T-cell (primary cell): ENCODE measurements at places on chromosomes 11 and 22.

GRCh38 chr22:38567531-38568285 lies 2.3 kb downstream of the DMC1 start:
- DNase-seq = no peak

DNA sequence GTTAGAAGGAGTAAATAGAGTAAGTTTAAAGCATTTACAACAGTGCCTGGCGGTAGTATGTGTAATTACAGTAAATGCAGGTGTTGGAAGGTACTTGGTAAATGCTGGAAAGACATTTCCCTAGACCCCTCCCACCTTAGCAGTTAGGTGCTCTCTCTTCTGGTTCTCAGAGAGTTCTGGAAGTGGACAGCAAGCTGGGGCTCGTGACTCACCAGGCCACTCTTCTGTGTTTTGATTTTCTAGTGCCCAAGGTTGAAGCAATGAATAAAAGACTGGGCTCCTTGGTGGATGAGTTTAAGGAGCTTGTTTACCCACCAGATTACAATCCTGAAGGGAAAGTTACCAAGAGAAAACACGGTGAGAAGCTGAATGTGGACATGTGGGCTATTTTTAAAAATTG lies 27.6 kb downstream of the SNU13 start:
- no peak for DNase-seq

DNA sequence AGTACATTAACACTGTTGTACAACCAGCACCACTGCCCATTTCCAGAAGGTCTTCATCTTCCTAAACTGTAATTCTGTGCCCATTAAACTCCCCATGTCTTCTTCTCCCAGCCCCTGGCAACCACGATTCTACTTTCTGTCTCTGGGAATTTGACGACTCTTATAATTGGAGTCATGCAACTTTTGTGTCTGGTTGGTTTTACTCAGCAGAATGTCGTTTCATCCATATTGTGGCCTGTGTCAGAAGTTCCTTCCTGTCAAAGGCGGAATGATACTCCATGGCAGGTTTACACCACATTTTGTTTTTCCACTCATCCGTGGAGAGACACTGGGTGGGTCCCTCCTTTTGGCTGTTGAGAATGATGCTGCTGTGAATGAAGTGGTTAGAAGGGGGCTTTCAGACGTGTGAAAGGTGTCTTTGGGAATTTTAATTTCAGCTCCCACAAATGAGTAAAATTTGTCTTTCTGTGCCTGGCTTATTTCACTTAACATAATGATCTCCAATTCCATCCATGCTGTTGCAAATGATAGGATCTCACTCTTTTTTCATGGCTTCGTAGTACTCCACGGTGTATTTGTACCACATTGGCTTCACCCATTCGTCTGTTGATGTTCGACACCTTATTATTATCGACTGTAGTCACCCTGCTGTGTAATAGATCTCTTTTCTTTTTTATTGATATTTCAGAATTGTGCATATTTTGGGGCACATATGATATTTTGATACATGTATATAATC lies 86.1 kb upstream of the SEPTIN5 start:
- DNase-seq = no peak

DNA sequence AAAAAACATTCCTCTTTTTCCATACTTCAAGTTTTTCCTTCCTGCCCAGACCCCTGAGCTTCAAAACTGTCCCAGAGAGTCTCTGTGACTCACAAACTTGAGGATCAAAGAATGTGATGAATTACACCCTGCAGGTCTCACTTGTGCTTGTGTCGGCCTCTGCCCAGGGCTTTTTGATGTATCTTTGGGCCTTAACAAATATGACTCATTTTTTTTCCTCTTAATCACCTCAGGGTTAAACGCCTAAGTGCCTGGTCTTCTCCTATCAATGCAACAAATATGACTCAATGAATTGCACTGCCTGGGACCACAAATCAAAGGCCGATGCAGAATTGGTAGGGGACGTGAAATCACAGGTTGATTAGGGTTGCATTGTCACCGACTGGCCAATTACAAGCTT lies 267.7 kb downstream of the LARGE1 start:
- DNase-seq = no peak

DNA sequence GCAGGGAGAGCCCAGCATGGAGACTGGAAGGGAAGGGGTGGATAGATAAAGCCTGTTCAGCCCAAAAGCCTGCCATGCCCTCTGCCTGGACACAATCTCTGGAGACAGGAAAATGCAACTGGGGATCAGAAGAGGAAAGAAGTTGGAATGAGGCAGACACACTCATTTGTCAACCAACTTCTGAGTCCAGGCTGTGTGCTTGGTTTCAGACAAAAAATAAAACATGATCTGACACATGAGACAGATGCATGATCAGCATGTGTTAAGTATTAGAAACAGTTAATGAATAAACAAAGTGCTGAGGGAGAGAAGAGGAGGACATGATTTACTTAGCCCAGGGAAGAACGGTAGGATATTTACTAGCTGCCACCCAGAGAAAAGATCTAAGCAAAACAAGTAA lies 839 bp downstream of the LRRN4CL start:
- no peak for DNase-seq

- DNase-seq = no peak
These were observed 35.8 kb downstream of the C11orf58 start for GRCh38 chr11:16773981-16774935.

DNA sequence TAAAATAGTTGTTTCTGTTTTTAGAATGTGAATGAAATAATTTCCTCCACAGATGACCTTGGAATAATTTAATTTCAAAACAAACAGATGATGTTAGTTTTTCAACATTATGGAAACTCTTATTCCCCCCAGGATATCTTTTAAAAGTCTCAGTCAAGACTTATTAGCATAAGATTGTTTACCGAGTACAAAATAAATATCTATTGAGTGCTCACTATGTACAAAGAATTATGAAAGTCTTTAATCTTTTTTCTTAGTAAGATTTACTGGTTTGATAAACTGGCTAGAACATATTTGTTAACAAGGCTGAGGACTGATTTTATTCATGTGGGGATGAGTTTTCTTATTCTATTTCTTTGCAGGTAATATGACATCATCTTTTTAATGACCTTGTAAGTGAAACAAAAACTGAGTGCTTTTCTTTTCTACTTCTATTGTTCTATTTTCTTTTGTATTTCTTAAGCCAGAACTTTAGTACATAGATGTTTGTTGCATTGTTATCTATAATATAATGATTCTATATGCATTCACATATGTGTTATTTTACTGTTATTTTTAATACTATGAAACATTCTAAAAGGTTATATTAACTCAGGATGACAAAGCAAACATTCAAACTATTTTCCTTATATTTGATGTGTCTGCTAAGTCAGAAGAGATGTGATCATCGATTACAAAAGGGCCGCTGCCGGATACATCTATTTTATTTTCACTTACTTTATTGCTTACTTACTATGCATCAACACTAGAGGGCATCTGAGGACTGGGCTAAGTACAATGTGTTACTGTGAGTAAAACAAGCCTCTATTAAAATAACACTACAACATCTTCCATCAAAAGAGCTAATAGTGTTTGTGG lies 111.0 kb upstream of the ARHGAP42 start:
- DNase-seq = no peak

- DNase-seq = no peak
These were observed 618.0 kb downstream of the BRD1 start for GRCh38 chr22:49209452-49210195.

GRCh38 chr11:44988111-44988510 lies 37.4 kb upstream of the TP53I11 start:
- no peak for DNase-seq

- no peak for DNase-seq
These were observed 114.2 kb downstream of the CACNA1I start for GRCh38 chr22:39684702-39685281.

DNA sequence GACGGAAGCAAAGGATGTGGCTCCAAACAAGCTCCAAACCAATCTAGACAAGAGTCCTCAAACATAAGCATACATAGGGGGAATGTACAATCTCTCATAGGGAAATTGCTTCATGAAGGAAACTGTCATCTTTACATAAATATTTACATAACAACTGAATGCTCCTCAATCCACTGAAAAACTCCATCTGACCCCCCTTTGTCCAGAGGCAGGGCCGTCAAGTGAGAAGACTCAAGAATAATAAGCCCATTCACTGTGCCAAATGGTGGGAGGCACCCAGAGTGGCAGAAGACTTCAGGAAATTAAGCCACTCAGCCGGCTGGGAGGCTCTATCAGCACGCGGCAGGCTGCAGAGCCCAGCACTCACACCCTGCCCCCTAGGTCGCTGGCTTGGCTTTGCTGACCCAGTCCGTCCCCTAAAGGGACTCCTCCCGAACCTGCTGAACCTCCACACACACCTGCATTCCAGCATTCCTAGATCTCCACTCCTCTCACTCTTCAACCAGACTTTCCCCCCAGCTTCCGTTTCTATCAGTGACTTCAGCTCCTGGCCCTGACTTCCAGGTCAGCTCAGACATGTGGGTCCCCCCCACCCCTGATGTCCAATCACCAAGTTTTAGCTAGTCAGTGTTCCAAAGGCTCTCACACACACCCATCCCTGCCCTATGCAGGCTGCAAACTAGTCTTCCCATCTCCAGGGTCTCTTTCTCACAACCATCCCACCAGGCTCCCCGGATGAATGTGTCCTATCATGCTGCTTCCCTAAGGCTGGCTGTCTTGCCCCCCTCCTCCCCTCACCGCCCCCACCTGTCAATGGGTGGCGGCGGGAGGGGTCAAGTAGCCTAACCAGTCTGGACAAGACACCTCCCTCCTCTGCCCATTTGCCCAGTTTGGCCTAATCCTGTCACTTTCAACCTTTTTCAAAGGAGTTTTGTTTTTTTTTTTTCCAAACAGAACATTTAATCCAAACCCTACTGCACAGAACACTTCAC lies 11.3 kb downstream of the VPS37C start:
- DNase-seq = no peak

- no peak for DNase-seq
These were observed 7.5 kb downstream of the UVRAG start for GRCh38 chr11:75822541-75822940.

DNA sequence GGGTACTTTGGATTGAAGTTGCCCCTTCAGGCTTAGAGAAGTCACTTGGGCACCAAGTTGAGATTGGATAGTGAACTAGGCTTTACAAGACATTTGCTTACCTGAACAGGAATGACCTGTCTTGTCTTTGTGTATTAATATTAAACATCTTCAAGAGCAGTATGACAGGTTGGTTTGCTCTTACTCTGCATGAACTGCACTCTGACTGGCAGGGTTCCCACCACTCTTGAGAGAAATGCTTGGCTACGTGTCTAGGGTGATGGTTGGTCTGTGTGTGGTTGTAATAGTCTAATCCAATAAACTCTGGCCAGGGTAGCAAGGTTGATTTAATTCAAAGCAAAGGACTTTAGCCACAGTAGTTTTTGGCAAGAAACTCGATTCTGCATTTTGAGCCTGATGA lies 20.1 kb upstream of the SPTBN2 start:
- DNase-seq = no peak

DNA sequence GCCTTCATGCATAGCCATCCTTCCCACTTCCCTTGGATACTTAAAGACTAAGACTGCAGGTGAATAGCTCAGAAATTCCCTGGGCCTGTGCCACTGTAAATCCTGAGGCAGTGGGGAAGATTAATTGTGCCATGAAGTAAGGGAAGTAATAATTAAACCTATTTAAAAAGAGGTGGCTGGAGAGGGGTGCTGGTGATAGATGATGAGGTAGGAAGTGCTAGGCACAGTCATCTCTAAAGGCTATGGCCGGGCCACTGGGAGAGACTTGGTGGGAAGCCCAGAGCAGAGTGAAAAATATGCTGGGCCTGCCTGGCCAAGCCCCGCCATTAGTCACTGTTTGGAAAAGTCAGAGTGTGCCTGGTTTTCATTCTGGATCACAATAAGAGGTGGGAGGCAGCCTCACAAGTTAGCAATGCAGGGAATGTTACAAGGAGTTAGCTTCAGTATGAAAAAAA lies 197.2 kb upstream of the PITPNB start:
- no peak for DNase-seq

- no peak for DNase-seq
These were observed 1330.6 kb downstream of the BRD1 start for GRCh38 chr22:48496987-48497650.

GRCh38 chr22:40547729-40548143 lies 88.8 kb downstream of the MRTFA start:
- DNase-seq = no peak

GRCh38 chr11:8003187-8003586 lies 16.1 kb downstream of the EIF3F start:
- no peak for DNase-seq

DNA sequence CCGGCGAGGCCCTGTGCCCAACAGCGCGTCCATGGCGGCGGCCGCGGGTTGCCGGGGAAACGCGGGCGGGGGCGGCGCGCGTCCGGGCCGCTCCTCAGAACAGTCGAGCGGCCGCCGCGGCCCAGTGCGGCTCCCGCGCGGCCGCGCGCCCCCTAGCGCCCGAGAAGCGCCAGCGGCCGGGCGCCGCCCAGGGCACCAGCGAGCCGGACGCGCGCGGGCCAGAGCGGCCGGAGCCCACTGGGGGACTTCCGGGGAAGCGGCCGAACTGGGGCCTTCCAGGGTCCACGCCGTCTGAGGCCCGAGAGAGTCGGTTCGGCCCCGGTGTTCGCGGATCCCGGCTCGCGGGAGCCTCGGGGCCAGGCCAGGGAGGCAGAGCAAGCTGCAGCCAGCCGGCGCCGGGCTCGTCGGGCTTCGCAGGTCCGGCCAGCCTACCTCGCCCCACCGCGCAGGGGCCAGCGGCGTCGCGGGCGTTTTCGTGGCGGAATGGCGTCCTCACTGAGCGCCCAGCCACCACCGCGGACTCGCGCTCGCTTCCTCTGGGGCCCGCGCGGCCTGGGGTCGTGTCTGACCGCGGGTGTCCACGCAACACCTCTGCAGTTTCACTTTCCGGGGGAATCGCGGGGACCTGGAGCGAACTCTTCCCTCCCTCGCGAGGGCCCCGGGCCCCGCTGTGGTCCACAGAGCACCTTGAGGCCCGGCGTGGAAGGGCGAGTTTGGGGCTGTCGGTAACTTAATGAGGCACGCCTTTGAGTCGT lies at the start of gene DENND6B:
DENND6B (minus strand) TSS at position 57 of the 755 bp plus-strand sequence; CDS start at position 33, 24 bp downstream.
- DNase-seq = peak; percentile 61

DNA sequence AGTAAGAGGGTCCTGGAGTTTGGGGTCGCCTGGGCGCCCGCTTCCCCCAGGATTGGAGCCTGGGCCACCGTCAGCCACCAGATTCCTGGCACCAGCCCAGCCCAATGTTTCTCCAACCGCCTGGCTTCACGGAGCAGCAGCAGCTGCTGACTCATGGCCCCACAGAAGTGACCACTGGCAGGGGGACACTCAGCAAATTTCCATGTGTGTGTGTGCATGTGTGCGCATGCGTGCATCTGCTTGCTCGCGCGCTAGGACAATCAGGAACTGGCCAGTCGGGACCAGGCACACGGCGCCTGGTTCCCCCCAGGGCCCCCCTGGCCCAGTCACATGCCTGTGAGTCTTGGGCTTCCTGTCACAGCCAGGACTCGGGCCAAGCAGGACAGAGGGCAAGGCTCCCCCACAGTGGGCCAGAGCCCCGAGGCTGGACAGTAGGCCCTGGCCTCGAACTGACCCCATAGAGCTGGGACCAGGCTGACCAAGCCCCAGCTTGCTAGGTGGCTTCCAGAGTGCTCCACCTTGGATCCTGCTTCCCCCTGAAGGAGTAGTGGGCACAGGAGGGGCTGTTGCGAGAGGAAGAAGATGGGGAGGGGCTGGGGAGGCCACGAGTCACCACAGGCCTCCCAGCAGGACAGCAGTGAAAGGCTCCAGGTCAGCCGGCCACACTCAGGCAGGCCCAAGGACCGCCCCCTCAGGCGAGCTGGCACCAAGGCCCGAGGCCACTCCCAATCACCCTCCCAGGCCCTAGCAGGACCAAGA lies 3.2 kb downstream of the CTSD start:
- DNase-seq = no peak
